ENCODE measurements at places on chromosomes 12 and 14. TPM values are rescaled to one million over a fixed set of nuclear protein-coding genes. Genes with fewer than 3 reads are reported as not detected.
A peak's percentile ranks its signal among the peaks of the same experiment; 100 is the strongest.

Gene RGS6
- not detected for total RNA-seq

- no peak for DNase-seq
Observed at GRCh38 chr12:52815676-52816588, 2.0 kb upstream of the KRT4 start.

DNA sequence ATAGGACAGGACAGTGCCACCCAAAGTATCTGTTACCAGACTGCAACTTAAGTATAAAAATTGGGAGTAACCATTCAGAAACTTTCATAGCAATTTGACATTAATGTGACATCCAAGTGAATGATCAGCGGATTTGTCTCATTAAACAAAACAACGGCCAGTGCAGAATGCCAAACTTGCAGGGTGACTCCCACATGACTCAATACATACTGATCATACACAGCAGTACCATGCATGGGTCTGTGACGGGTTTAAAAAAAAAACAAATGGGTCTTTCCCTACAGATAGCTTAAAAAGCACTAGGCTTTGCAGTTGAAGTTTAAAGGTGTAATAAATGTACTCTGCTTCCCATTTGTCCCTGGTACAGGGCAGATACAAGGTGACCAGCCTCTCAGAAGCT lies 116.6 kb downstream of the SLC35F4 start:
- DNase-seq = peak; percentile 3

- DNase-seq = peak; percentile 77
Observed at GRCh38 chr12:91178139-91178561, 4.5 kb downstream of the DCN start.

Gene TMEM179
- 0.32 TPM for total RNA-seq

Gene SERPINA10
- not detected for total RNA-seq

DNA sequence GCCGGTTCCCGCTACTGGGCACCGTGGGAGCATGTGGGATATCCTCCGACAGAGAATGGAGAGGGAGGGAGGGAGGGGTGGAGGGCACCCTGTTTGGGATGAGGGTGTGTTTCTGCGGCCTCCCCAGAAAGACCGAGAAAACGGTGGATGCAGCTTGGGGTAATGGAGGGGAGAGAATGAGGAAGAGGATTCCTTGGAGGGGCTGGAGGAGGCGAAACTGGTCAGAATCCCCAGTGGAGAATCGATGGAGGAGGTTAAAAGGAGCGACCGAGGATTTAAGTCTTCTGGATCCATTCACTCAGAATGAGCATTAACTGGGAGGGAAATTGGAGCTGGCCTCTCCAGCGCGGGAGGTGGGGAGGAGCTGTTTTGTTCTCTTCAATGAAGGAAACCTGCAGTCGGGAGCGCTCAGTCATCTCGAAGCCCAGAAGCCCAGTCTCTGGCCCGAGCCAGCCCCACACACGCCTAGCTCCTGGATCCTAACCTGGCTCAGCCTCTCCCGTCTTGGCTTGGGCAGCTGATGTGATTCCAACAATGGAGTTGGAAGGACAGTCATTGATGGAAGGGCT lies 581 bp downstream of the ARG2 start:
- DNase-seq = no peak

GRCh38 chr12:40474630-40475029 lies 217.6 kb upstream of the CNTN1 start:
- DNase-seq = no peak

DNA sequence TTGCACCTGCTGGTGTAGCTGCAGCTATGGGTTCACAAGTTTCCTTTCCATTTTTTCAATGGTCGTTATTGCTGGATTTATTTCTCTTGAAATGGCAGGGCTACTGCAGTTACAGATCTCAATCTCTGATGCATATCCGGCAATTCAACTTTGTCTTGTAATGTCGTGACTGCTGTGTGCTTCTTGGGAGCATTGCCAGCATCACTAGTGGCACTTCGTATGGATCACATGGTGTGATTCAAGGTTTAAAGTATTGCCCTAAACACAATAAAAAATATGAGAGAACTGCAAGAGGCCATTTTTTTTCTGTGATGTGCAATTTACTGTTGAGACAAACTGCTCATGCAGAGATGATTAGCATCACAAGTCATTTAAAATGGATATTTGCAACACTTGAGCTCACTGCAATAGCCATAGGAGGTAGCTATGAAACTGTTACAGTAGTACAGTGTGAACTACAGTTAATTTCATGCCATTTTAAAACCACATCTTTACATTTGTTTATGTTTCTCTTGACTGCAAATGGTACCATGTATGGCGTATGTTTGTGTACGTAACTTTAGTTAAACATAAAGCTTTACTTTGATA lies 217.4 kb upstream of the PDE3A start:
- peak; percentile 43 for DNase-seq

Gene KLHL33
- total RNA-seq = not detected

DNA sequence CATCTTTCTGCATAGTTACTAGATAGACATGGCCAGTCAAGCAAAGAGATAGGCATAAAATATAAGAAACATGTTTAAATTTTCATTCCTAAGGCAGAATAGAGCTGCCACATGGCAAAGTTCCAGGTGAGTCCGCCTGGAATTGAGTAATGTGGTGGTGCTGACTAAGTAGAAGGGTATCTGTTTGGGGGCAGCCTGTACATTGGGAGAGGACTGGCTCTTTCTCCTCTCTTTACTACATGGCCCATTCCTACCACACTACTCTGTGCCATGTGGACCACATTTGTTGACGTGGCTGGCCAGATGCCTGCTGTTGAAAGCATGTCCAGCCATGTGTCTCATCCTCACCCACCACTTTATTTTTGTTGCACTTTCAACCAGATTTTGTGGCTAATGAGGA lies 354.0 kb downstream of the ETNK1 start:
- DNase-seq = no peak

Gene GPRC5D
- not detected for total RNA-seq

GRCh38 chr14:70077005-70077404 lies 111.7 kb downstream of the SLC8A3 start:
- no peak for DNase-seq

DNA sequence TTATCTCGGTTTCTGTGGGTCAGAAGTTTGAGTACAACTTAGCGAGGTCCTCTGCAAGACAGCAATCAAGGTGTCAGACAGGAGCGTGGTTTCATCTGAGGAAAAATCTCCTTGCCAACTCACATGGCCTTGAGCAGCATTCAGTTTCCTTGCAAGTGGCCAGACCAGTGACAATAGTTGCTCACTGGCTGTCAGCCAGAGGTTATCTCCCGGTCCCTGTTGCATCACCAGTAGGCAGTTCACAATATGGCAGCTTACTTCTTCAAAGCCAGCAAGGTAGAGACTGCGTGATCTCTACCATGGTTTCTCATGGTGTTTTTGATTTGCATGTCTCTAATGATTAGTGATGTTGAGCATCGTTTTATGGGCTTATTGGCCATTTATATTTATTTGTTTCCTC lies 143.8 kb upstream of the DAAM1 start:
- DNase-seq = no peak

Gene CHFR
- 24.5 TPM for total RNA-seq

- no peak for DNase-seq
Observed at GRCh38 chr12:97568336-97569180, 106.0 kb downstream of the RMST start.

- no peak for DNase-seq
Observed at GRCh38 chr12:123293178-123293760, 21.6 kb upstream of the CDK2AP1 start.

Gene FRMD6
- 45.5 TPM for total RNA-seq

DNA sequence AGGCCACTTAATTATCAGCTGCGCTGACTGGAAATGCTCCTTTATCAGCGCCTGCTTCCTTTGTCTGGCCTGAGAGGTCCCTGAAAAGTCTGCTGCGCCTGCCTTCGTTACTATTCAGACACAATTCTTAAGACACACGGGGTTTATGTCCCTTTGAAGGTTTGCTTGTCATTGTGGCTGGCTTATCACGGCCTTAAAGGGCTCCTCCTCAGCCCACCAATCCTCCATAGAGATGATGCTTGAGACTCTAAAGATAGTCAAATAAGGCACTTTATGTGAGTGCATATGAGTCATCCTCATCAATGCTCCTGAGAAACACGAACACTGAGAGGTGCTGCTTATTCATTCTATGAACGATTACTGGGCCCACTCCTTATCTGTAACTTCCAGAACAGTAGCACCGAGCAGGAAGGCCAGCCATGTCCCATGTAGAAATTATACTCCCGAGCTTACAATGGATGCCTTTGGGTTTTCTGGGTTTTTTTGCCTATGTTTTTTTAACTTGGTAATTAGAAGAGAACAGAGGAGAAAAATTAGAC lies 1268.2 kb upstream of the TMEM132C start:
- no peak for DNase-seq

Gene PRIMA1
- 0.95 TPM for total RNA-seq

DNA sequence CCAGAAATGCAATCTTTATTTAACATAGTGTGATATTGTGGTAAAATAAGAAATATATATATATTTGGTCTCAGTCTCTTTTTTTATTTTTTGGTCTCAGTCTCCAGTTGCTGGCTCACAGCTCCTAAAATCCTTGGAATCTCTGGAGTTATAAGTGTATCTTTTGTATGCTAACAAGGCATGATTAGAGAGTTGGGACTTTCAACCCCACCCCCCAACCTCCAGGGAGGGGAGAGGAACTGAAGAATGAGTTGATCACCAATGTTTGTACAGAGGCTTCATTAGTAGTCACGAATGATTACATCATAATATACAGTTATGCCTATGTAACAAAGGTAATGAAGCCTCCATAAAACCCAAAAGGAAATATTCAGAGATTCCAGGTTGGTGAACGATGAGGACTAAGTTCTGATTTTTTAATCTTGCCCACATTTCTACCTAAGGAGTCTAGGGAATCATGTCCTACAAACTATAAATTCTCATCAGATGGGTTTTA lies 22.8 kb upstream of the LALBA start:
- no peak for DNase-seq

DNA sequence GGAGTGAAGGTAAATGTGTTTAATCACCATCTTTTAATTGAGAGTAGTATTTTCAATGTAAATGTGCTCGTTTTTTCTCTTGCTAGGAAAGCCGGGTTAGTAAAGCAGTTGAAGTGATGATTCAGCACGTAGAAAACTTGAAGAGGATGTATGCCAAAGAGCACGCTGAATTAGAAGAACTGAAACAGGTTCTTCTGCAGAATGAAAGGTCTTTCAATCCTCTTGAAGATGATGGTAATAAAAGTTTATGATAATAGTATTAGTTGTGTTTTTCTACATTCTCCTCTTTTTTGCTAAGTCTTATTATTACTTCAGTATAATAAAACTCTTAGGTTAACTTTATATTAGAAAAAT lies 93.9 kb downstream of the DNAI7 start:
- no peak for DNase-seq

Gene ARL1
- total RNA-seq = 107 TPM

DNA sequence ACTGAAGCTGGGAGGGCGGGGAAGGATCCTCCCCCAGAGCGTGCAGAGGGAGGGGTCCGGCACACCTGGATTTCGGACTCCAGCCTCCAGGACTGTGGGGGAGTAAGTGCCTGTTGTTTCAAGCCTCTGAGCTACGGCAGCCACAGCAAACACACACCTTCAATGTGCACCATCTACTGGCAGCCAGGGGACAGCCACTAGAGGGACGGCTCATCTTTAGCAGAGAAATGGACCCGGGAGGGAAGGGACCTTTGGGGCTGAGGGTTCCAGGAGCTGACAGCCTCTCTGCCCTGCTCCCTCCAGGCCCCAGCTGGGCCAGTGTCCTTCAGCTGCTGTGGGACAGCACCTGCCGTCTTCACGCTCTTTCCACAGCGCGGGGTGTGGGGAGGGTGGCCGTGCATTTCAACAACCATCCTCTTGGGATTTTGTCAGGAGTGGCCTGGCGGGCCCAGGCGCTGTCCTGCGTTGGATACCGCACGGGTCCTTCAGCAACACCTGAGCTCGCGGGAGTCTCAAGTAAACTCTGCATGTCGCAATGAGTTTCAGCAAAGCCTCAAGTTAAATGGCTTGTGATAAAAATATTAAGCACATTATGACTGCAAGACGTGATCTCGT lies 209.2 kb upstream of the C14orf180 start:
- DNase-seq = peak; percentile 26

DNA sequence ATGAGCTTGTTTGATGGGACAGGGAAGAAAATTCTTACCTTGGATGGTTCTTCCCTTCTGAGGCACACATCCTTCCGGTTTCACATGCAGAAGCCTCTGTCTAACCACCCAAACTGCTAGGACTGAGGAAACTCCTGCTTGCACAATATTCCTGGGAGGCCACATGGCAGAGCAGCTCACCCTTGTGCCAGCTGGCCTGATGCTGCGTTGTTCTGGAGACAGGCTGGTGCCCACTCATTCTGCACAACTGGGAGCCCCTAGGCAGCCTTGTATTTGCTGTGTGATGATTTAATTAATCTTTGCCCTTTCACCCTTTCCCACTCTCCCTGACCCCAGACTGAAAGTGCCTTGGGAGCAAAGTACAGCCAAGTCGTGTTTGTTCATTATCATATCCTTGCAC lies 130.8 kb downstream of the RTN1 start:
- DNase-seq = no peak

DNA sequence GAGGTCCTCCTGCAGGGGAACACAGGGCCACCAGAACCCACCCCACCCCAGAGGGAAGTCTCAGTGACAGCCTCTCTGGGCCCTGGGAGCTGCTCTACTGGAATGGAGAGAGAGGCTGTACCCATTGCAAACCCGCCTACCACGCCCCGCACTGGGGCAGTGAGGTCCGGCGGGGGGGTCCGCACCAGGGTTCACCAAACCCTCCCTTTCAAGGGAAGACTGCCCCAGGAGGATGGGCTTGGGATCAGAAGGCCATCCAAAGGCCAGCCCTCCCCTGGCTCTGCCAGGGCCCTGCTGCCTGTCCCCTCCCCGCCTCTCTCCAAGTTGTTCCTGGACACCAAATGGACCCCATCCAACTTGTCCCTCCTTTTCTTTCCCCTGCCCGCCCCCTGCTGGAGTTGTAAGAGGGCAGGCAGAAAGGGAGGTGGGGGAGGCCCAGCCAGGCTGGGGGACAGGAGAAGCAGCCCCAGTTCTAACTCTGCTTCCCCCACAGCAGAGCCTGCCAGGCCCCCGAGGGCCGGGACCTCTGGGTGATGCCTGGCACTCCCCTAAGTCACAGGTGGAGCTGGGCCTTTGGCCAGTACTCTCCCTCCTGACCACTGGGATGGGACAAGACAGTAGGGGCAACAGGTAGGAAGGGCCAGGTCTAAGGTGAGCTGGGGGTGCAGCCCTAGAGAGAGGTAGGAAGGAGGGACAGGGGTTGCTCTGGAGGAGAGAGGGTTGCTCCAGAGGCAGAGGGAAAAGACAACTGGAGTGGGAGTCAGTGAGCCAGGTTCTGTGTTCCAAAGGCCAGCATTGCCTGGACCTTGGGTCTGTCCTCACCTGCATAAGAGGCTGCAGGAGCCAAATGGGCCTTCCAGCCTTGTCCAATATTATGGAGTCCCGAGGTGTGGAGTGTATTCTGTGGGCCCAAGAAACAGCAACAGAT lies 3.2 kb upstream of the DIO3 start:
- DNase-seq = no peak

Data from SK-MEL-5 (cell line).